ENCODE measurements at places on chromosomes 6 and 20. TPM values are rescaled to one million over a fixed set of nuclear protein-coding genes. Genes with fewer than 3 reads are reported as not detected.
A peak's percentile ranks its signal among the peaks of the same experiment; 100 is the strongest.

DNA sequence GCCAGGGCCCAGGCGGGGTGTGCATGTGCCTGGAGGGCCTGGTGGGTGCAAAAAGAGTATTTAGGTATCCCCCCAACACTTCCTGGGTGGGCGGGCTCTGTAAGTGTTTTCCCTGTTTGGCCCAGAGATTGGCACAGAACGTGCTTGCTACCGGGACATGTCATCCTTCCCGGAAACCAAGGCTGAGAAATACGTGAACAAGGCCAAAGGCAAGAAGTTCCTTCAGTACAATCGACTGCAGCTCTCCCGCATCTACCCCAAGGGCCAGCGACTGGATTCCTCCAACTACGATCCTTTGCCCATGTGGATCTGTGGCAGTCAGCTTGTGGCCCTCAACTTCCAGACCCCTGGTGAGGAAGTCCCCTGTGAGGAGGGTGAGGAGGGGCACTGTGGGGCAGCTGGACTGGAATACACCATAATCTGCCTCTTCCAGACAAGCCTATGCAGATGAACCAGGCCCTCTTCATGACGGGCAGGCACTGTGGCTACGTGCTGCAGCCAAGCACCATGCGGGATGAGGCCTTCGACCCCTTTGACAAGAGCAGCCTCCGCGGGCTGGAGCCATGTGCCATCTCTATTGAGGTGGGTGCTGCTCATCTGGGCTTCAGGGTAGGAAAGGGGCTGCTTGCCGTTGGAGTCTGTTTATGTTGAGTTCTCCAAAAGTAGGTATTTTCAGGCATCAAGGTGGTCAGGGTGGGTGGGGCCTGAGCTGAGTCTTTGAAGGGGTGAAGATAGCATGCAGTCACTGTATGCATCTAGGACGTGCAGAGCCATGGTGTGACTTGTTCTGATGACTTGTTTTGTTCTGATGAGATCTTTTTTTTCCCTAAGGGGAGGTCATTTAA lies 35.2 kb downstream of the PLCG1 start:
- no peak for DNase-seq

GRCh38 chr6:94272327-94272726 lies 853.0 kb upstream of the EPHA7 start:
- DNase-seq = no peak

Gene MDFI
- total RNA-seq = not detected

GRCh38 chr6:104600639-104600931 lies 259.1 kb downstream of the HACE1 start:
- no peak for DNase-seq

Gene VGLL2
- total RNA-seq = not detected

Gene SULF2
- 0.23 TPM for total RNA-seq

- no peak for DNase-seq
These were observed 202.2 kb upstream of the PRND start for GRCh38 chr20:4519534-4519933.

DNA sequence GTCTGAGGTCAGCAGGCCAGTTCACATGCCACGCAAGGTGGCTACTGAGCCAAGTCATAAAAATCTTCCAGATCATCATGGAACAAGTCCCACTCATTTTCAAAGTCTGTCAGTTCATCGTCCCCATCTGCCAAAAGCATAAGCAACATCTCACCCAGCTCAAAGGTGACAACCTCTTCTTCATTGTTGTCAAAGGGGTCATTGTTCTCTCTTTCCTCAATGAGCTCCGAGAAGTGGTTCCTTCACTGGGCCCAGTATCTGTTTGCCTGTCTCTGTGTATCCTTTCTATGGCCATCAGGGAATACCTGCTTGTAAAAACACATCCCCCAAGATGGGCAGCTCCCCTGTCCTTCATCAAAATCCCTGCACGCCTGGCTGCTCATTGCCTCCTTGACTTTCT lies 49.5 kb downstream of the ZNF334 start:
- no peak for DNase-seq

DNA sequence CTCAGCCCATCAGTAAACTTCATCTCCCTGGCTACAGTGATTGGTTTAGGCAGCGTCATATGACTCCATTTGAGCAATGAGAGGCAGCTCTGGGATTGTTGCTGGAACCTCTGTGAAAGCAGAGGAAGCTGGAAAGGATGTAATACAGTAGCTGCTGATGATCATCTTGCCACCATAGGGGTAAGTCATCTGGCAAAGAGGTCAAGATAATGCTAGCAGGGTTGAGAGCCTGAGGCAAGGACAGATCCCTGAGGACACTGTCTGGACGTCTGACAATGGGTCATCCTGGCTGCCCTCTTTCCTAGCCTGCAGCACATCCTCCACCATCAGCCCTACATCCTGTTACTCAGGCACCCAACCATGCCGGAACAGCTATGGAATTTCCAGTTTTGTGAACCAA lies 25.5 kb upstream of the FKBP1A start:
- DNase-seq = peak; percentile 69

- DNase-seq = no peak
These were observed 128.9 kb downstream of the TMEM200A start for GRCh38 chr6:130494729-130495128.

Gene COL21A1
- not detected for total RNA-seq

Data from HFFc6 (cell line).